GM23338 (cell line): ENCODE measurements at places on chromosomes 5 and 9.
A peak's percentile ranks its signal among the peaks of the same experiment; 100 is the strongest.

DNA sequence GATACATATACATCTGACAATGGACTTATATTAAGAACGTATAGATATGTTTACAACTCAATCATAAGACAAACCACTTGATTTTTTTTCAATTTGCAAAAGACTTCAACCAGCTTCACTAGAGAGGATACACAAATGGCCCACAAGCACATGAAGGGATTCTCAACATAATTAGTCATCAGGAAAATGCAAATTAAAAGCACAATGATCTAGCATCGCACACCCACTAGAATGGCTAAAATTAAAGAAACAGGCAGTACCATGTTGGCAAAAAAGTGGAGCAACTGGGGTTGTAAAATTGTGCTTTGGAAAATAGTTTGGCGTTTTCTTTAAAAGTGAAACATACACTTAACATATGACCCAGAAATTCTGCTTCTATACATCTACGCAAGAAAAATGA, 80.0 kb upstream of the TRIO start:
- no peak for DNase-seq

GRCh38 chr5:15037247-15037908, 165.8 kb upstream of the ANKH start:
- no peak for DNase-seq

DNA sequence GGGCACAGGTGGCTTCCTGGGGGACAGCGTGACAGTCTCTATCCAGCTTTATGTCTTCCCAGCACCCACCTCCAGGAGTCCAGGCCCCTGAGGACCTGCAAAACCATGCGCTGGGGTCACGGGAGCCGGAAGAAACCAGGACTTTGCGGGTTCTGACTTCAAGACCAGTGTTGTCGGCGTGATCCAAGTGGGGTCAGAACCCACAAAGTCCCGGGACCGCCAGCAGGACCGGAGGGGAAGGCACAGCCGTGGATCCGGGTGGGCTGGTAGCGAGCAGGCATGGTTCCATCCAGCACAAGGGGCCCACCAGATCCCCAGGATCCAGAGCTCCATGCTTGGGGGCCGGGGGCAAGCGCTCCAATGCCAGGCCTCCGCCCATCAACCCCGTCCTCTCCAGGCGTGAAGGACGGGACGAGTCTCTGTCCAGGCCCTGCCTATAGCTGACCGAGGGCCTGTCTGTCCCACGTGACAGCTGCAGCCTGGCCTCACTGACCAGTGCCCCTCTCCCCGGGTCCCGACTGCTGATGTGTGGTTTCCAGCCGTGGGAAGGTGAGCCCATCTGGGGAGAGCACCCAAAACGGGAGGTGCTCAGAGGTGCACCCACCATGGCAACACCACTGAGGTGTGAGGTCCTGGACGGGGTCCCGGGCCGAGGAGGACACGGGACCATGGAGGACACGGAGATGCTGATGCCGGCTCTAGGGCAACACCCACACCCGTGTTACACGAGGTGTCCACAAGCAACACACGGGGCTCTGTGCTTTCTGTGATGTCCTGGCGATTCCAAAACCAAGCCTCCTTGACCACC, 48.9 kb downstream of the SLC12A7 start:
- DNase-seq: peak; percentile 1

GRCh38 chr9:12224449-12224848, 468.7 kb upstream of the TYRP1 start:
- DNase-seq: peak; percentile 7

DNA sequence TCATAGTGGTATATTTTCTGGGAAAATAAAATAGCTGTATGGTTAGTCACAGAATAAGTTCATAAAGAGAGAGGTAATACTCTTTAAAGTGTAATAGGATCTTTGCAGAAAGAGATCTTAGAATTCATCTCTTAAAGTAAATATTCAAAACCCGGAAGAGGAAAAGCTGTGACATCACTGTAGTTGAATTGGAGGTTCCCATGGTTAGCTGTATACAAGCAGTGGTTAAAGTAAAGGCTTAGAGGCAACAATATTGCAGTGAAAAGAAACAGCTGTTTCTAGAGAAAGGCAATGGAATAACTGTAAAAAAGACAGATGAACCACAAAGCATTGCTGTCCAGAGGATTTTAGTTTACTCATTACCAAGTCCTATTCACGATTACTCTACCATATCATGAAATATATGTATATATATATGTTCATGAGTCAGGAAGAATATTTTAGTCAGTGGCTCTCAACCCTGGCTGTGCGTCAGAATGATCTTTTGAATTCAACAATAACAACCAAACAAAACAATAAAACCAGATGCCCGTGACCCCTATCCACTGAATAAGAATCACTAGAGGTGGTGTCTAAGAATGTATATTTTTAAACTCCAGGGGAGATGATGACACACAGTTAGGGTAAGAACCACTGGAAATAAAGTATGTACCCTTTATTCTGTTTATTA, 4.7 kb downstream of the ERCC6L2 start:
- no peak for DNase-seq

DNA sequence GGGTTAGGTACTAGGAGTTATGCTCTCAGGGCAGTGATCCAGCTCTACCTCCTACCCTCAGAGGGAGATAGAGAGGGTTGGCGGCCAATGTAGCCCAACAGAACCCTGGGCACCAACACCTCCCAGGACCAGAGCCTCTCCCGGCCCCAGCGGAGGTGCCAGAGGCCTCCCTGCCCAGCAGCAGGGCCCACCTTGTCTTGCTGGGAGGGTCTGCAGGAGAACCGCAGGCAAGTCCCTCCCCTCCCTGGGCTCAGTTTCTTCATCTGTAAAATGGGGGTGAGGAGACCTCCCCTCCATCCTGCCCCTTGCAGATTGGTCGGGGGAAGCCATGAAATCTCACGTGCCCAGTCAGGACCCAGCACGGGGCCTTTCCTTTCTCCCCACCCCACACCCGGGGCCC, 34.4 kb downstream of the HK3 start:
- DNase-seq: no peak

GRCh38 chr5:50752800-50753199, 86.4 kb downstream of the PARP8 start:
- DNase-seq: no peak

- DNase-seq: no peak
These were observed 273.5 kb upstream of the PTGER4 start for GRCh38 chr5:40405996-40406740.

DNA sequence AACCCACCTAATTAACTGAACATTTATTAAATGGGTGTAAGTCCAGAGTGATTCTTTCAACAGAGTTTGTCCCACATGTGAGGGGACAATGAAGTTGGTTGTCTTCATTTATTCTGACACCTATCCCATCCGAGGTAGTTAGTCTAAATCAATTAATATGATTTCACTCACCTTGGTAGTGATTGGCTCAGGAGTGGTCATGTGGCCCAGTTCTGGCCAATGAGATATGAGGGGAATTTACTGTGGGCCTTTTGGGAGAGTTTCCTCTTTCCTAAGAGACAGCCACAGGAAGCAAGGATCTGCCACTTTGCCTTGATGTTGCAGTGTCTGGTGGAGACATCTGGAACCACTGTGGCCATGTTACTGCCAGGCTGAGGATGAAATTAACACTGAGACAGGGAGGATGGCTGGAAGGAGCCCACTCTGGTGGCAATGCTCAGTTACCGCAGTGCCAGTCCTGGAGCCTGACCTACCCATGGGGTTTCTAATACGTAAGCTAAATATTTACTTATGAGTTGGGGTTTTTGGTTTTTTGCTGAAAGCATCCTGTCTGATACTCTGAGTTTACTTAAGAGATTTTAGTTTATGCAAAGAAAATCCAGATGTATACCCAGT, 118.6 kb downstream of the FGF18 start:
- DNase-seq: no peak

GRCh38 chr9:113187929-113188595, 33.0 kb downstream of the FKBP15 start:
- DNase-seq: no peak

DNA sequence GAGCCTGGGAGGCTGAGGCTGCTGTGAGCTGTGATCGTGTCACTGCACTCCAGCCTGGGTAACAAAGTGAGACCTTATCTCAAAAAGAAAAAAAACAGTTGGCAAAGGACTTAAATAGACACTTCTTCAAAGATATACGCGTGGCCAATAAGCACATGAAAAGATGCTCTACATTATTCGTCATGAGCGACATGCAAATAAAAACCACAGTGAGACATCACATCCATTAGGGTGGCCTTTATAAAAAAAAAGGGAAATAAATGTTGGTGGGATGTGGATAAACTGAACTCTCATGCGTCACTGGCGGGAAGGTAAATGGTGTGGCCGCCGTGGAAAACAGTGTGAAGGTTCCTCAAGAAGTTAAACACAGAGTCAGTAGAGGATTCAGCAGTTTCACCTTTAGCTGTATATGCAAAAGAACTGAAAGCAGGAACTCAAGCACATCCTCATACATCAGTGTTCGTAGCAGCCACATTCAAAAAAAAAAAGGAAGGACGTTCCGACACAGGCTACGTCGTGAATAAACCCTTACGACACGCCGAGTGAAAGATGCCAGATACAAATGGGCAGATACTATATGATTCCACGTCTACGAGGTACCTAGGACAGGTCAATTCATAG, 24.5 kb upstream of the NRARP start:
- no peak for DNase-seq

- no peak for DNase-seq
These were observed 156.2 kb upstream of the ZNF618 start for GRCh38 chr9:113719919-113720318.

- peak; percentile 62 for DNase-seq
These were observed 137.1 kb downstream of the FOXD1 start for GRCh38 chr5:73311291-73312110.

- DNase-seq: no peak
These were observed 48.2 kb downstream of the HMHB1 start for GRCh38 chr5:143860211-143860610.

DNA sequence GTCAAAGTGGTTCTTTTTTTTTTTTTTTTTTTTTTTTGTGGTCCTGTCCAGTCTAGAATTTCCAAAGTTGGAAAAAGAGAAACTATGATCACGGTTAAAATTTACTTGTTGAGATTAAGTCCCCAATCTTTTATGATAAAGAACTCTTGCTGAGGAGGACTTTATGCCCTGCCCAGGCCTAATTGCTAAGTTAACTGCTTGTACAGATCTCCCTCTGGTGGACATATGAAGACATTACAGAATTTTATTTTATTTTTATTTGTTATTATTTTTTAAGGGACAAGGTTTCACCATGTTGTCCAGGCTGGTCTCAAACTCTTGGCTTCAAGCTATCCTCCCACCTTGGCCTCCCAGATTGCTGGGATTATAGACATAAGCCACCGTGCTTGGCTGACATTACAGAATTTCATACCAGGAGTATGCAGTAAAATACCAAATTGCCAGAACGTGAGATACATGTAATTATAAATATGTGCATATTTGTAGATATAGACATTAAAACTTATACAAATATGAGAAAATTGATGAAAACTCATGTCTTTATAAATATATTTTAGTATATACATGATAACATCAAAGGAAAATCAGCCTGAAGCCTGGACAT, 91.2 kb downstream of the RFK start:
- peak; percentile 82 for DNase-seq

- DNase-seq: no peak
These were observed 424 bp downstream of the HNRNPA0 start for GRCh38 chr5:137753691-137754187.

GRCh38 chr9:128142061-128142460, 7.2 kb upstream of the LCN2 start:
- DNase-seq: no peak

GRCh38 chr5:90301248-90301647, 108.3 kb downstream of the CETN3 start:
- no peak for DNase-seq

GRCh38 chr5:132267166-132267739, 9.8 kb downstream of the PDLIM4 start:
- no peak for DNase-seq

- peak; percentile 53 for DNase-seq
These were observed 11.3 kb downstream of the PRLR start for GRCh38 chr5:35218981-35219380.

DNA sequence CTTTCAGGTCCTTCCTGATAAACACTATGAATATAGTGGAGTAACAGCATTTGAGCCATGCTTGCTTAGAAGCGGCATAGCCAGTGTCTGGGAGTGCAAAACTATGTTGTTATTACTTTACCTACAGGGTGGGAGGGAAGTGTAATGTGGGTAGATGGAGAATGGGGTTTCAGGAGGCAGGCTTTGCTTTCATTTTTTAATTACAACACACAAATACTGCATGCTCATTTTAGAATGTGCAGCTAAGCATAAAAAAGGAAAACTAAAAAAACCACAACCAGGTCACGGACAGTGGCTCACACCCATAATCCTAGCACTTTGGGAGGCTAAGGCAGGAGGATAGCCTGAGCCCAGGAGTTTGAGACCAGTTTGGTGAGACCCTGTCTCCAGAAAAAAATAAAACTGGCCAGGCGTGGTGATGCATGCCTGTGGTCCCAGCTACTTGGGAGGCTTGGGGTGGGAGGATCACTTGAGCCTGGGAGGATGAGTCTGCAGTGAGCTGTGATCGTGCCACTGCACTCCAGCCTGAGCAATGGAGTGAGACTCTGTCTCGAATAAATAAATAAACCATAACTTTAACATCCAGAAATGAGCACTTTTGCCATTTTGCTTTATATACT, 20.2 kb downstream of the HAVCR1 start:
- no peak for DNase-seq

DNA sequence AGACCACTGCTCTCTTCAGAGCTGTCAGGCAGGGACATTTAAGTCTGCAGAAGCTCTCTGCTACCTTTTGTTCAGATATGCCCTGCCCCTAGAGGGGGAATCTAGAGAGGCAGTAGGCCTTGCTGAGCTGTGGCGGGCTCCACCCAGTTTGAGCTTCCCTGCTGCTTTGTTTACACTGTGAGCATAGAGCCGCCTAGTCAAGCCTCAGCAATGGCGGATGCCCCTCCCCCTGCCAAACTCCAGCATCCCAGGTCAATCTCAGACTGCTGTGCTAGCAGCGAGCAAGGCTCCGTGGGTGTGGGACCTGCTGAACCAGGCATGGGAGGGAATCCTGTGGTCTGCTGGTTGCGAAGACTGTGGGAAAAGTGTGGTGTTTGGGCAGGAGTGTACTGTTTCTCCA, 59.9 kb downstream of the CAVIN4 start:
- DNase-seq: peak; percentile 85

GRCh38 chr9:11338130-11338529, 725.3 kb upstream of the PTPRD start:
- DNase-seq: no peak

DNA sequence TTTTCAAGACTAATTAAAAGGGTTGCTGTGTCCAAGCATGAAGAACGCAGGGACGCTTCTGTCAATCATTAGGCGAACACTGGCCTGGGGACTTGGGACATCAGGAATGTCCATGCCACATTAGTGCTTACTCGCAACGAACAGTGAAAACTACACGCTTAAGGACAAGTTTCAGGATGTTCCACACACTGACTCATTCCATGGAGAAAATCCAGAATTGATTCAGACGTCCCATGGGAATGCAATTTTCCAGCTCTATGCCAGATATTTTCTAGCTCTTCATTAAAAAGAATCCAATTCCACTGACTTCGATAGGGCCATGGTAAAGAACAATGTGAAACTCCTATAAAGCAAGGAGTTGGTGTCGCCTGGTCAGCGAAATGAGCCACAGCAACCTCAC, 98.2 kb downstream of the CAMSAP1 start:
- DNase-seq: no peak

- DNase-seq: no peak
These were observed 26.2 kb upstream of the MSX2 start for GRCh38 chr5:174698156-174698555.

- peak; percentile 98 for DNase-seq
These were observed 597.3 kb downstream of the PRELID2 start for GRCh38 chr5:145237843-145238242.
